ENCODE measurements at places on chromosomes 1 and 21. TPM values are rescaled to one million over a fixed set of nuclear protein-coding genes. Genes with fewer than 3 reads are reported as not detected.

Gene OR2T33
- not detected for total RNA-seq

Gene PPIAL4G
- not detected for total RNA-seq

Gene PRAMEF9
- total RNA-seq, result not detected

Gene NBPF4
- not detected for total RNA-seq

Gene NPR1
- 0.08 TPM for total RNA-seq

Gene SLC2A1
- 629 TPM for total RNA-seq

Gene HLX
- 0.08 TPM for total RNA-seq

Gene RSPH1
- not detected for total RNA-seq

Gene CLCA2
- total RNA-seq, result 251 TPM

Measured in hair follicular keratinocyte (primary cell).